ENCODE measurements at places on chromosomes 11 and 22.

GRCh38 chr11:2120359-2121100 lies 18.7 kb downstream of the IGF2 start:
- no peak for DNase-seq

DNA sequence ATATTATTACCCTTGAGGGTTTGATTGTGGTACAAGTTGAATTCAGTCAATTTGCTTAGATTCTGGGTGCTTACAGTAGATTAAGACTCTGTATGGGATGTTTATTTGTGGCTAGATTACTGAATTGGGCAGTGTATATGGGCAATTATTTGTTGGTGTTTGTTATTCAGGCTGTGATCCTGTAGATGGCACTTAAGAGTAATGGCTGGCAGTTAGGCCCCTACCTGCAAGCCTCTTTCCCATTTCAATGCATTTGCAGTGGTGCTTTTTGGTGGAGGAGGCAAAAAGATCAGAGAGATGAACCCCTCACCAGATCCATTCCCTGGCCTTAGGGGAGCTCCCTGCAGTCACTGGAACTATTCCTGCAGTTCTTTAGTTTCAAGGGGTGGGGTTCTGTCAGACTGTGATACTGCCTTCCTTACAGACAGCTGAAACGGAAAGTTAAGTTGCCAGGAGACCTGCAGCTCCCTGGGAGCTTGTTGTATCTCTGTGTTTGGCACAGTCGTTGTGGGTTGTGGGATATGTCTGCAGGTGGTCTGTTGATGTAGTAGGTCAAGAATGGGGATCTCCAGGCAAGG lies 199.5 kb downstream of the AASDHPPT start:
- no peak for DNase-seq

GRCh38 chr11:94669023-94669422 lies 99.1 kb upstream of the AMOTL1 start:
- no peak for DNase-seq

- DNase-seq, result no peak
Measured at GRCh38 chr11:45050111-45050510, 96.3 kb upstream of the PRDM11 start.

DNA sequence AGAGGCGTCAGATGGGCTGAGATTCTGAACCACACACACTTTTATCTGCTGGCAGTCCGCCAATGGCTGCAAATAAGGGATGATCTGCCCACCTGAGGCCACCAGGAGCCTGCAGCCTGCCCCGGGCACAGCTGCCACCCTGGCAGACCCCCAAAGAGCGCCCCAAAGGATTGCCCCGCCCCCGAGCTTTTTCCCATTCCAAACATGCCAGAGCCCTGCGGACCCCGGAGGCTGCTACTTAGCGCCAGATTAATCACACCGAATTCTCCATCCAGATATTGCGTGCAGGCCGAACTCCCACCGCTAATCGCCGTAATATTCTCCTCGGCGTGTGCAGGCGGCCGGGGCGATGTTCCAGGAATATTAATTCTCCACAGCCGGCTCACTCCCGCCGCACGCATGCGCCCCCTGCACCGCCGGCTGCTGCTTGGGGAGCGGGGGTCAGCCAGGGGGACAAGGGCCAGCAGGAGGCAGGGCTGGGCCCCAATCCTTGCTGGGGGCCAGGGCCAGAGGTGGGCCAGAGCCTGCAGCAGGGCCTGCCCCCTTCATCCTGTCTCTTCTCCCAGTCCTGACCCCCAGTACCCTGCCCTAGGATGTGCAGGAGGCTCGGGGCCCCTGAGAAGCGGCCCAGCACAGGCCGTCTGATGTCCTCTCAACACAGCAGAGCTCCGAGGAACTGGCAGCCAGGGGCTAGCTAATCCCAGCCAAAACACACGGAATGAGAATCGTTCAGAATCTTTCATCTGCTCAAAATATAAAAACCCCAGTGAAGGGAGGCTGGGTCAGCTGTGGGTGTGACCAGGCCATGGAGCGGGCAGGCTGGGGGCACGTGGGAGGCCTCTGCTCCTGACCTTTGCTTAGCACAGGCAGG lies 19.5 kb upstream of the TCF20 start:
- no peak for DNase-seq

All from hematopoietic multipotent progenitor cell treated with erythropoietin and hydrocortisone succinate and interleukin-3 and kit ligand, for 17 days (in vitro differentiated cells).